ENCODE measurements at places on chromosomes 3 and 15.

GRCh38 chr15:33008284-33008995 lies 186.1 kb downstream of the FMN1 start:
- ATAC-seq: no peak

DNA sequence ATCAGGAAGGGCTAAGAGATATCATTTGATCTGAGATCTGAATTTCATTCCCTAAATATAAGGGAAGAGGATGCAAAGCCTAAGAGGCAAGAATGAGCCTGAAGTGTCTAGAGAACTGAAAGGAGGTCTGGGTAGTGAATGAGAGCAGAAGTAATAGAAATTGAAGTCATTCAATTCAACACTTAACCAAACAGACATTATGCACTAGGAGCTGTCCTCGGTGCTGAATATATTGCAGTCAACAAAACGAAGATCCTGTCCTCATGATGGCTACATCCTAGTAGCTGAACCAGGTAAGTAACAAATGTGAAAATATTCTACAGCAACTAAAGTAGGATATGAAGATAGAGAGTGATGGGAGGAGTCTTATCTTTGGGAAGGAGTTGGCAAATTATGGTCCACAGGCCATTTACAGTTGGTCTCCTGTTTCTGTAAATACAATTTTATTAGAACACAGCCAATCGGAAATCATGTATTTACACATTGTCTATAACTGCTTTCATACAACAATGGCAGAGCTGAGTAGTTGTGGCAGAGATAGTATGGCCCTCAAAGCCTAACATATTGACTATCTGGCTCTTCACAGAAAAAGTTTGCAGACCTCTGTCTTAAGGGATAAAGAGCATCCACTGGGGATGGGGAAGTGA lies 192.9 kb upstream of the CADPS start:
- ATAC-seq: no peak

- ATAC-seq: no peak
Measured at GRCh38 chr3:171416061-171416460, 44.1 kb downstream of the TNIK start.

DNA sequence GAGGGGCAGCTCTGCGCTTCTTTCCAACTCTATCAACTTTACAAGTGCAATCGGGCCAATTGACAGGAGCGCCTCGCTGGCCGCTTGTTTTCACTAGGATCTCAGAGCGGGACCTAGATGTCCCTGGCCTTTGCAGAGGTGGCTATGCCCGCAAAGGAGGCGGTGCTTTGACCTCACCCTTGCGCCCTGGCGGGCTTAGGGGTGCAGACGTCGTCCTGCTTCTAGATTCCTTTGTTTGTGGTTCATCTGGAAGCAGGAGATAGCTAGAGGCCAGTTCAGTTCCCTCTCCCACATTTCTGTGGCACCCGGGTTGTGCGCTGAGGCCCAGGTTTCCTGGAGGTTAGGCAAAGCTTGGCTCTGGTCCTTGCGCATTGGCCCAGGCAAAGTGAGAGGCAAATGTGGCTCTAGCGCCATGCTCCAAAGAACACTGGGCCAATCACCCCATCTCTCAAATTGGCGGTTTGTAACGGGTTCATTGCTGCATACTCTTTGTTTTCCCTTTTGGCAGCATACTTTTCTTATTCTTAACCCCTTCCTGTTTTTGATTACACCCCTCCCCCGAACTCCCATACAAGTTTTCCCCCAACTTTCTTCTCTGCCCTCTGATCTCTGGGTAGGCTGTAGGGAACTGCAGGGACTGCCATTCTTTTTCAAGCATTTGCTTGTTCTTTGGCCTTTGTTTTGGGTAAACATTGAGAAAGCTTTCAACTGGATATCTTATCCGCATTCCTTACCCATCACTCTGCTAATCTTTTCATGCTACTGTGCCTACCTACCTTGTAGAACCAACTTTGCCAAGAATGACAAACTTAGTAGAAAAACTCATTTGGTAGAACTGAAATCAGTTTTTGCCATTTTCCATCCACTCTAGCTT lies 1.4 kb downstream of the PPM1L start:
- no peak for ATAC-seq

GRCh38 chr3:171804618-171805389 lies 5.5 kb downstream of the PLD1 start:
- ATAC-seq: no peak

DNA sequence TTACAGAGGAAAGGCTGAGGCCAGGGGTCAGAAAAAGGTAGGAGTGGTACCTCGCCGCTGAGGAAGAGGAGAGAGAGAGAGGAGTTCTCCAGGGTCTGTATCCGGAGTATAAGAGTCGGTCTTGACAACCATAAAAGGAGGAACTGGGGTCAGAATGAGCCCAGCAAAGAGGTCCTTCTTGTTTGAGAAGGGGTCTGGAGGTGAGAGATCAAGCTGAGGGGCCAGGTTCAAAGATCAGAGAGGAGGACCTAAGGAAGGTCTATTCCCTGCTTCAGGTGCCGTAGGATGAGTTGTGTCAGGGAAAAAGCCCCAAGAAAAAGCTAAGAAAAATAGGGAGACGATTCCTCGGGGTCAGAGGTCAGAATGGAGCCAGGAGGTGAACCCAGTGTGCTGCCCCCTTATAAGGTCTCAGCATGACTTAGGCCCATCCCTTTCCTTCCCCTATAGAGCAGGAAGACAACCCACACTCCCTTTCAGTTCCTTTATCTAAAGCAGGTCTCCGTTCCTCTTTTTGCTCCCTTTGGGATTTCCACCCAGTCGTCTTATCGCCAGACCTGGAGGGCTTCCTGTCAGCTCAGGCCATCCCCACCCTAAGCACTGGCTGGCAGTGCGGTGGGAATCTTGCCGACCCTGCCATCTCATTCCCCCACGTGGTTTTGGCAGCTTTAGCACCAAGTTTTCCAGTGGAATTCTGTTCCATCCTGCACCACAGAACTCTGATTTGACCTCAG lies 651 bp downstream of the MTMR14 start:
- no peak for ATAC-seq

DNA sequence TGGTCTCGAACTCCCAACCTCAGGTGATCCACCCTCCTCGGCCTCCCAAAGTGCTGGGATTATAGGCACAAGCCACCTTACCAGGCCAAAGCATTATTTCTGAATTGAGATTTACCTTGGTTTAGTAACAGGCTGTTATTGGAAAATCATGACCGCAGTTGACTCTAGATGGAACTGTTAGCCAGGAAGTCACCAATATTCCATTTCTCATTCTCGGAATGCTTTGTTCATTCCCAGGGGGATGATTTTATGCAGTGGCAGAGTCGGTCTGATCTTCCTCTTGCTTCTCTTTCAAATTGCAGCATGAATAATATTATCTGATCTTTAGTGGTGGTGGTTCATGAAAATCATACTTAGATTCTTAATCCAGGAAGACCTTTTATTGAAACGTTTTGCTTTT lies 195.5 kb upstream of the MBNL1 start:
- ATAC-seq: no peak

DNA sequence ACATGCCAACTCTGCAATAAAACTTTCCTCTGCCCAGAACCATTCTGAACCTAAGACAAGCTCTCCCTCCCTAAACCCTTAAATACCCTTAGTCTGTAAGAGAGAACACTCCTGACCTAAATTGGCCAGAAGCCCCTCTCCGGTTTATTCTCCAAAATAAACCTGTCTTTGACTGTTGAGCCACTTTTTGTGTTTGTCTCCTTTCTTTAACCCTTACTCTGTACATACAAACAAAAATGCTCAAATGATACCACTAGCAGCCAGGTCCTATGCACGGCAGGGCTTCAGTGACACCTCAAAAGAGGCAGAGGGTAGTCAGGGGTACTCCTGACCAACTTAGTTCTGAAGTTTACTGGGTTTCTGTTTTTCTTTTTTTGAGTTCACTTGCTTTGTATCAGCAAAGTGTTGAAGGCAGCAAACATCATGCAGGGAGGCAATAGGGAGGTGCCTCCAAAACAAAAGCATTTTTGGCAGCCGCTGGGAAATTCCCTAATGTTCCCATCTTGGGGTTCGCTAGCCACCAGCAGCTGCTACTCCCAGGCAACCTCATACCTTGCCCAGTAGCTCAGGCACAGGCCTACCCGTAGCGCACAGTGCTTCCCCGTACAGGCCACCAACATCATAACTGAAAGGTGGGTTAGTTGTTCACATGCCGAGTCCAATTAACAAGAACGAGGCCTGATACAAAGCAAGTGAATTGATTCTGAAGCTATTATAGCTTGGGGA lies 62.9 kb upstream of the GCNT3 start:
- no peak for ATAC-seq

DNA sequence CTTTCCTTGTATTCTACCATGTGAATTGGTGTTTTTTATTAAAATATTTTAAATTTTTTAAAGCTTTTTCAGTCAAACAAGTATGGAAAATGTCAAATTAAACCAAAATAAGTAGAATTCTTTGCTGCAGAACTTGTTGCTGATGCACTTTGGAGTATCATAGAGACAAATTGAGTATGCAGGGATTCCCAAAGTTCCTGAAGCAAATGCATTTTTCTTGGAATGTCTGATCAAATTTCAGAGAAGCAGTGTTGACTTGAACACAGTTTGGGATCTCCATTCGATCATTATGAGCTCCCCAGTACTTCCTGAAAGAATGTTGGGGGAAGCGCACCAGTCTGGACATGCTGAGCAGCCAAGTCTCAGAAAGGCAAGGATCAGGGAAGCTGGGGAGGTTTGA lies 517.8 kb upstream of the CFAP20DC start:
- no peak for ATAC-seq

DNA sequence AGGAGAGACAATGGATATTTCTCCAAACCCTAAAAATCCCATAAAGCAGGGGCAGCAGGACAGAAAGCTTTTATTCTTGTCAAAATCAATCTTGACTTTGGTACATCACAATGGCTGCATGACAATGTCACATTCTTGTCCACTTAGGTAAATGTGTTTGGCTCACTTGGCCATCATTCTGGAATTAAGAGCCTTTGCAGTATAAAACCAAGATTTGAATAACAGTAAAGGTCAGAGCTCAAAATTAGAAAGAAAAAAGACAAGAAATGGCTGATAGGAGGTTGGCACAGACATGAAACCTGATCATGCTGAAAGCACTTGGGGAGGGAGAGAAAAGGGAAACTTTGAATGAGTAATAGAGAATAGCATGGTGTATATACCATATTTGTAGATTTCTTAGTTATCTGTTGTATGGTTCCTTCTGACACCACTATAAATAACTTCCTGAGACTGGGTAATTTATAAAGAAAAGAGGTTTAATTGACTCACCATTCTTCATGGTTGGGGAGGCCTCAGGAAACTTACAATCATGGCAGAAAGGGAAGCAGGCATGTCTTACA lies 158.5 kb upstream of the SGO1 start:
- peak; percentile 27 for ATAC-seq

DNA sequence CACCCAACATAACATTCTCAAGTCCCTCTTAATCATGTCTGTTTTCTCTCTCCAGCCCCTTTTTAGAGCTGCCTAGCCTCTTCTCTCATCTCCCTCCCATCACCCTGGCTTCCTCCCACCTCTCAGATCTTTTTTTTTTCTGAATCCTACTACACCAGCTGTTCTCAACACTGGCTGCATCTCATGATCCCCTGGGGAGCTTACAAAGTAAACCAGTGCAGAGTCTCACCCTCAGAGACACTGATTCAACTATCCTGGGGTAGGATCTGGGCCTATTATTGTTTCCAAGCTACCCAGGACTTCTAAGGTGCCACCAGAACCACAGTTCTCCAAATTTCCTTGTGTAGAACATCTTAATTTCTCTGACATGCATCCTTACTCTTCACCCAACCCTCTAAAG lies 50.3 kb upstream of the ACAN start:
- no peak for ATAC-seq

DNA sequence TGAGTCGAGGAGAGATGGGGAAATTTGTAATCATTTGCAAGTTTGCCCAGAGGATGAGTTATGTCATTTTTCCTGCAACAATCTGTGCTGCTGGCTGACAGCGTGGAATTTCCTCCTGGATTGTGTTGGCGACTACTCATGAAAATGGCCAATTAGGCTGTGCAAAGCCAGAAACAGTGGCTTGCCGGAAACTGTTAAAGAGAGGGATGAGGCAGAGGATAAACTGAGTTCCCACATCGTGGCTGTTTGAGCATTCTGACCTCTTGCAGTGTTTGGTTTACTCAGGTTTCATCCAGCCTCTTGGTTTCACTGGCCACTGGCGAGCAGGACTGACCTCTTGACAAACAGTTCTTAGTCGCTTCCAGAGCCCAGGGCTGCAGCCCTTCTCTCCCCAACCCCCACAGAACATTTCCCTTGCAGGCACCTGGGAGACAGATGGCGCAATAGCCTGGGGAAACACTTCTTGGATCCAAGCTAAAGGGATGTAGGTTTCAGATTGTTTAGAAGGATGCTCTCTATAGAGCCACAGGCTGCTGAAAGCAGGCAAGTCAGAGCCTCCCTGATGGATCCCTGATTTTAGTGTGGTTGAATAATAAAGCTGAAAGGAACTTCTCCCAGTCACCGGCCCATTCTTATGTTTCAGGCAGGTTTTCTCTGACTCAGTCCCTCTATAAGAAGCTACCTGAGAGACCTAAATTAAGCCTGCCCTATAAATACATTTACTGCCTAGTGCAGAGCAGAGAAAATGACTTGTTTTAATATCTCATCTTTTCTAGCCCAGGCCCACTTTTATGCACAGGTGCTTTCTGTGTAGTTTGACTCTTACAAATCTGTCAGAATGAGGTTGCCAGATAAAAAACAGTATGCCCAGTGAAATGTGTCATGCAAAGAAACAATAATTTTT lies 92.8 kb upstream of the UBE2E1 start:
- no peak for ATAC-seq

DNA sequence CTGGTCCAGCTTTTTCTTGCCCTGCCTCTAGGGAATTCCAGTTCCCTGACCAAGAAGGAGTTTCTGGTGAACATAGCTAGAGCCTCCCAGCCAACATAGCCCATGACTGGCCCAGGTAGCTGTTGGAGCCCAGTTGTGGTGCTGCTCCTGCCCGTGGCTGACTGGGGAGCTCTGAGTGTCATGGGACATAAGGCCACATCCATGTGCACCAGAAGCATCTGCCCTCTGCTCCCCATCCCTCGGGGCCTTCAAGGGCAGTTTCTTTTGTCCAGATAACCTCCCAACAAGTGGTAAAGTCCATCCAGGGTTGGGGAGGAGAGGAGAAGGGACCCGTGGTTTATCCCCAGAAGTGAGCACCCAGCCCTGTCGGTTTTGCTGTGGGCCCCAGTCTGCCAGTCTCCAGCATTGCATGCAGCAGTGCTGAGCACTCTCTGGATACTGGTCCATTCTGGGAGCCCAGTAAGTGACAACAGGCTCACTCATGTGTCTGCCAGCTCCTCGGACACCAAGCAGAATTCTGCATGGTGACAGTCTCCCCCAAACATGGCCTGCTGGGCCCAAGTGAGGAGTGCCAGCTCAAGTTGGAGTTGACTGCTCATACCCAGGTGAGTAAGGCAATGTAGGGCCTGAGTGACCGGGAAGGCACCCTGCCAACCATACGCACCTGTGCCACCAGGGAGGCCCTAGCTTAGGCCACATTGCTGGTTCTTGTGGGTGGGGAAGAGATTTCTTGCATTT lies 28.8 kb downstream of the ACAA1 start:
- no peak for ATAC-seq

- ATAC-seq: no peak
Measured at GRCh38 chr15:77021803-77022381, 27.0 kb downstream of the PSTPIP1 start.
